Epithelial cell of esophagus (primary cell): ENCODE measurements at places on chromosomes 12 and 14.
A peak's percentile ranks its signal among the peaks of the same experiment; 100 is the strongest.

DNA sequence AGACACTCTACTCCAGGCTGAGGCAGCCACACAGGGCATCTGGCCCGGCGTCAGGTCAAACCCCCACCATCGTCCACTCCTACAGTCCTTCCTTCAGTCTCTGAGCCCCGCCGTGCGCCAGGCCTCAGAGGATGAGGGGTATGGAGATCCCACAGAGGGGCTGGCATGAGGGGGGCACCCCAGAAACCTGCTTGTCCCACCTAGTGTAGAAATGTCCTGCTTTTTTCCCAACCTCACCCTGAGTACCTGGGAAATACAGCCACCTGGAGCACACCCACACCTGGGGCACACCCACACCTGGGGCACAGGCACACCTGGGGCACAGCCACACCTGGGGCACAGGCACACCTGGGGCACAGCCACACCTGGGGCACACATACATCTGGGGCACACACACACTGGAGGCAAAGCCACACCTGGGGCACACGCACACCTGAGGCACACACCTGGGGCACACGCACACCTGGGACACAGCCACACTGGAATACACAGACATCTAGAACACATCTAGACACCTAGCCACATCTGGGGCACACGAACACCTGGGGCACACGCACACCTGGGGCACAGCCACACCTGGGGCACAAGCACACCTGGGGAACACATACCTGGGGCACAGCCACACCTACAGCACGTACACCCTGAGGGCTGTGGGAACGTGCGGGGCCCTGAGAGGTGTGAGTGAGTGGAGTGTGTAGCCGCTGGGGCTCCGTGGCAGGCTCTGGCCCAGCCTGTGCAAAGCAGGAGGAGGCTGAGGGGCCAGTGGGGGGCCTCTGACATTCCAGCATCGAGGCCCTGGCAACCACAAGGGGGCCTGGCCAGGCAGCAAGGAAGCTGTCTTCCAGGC, 18.4 kb downstream of the AKT1 start:
- no peak for DNase-seq

DNA sequence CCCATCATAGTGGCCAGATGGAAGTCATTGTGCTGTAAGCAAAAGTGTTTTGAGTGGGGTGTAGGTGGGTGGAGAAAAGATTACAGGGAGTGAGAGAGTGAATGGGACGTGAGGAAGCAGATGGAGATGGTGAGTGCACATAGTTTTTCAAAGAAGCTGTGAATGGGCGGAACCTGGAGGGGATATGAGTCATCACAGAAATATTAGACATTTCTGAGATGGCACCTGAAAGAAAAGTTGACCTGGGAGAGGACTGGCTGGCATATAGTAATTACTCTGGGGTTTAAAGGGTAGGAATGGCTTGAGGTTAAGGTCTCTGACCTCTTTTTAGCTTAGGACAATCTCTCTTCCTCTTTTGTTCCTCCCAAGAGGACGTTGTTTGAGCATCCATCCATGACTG, 50.5 kb downstream of the ANO4 start:
- DNase-seq: peak; percentile 60

DNA sequence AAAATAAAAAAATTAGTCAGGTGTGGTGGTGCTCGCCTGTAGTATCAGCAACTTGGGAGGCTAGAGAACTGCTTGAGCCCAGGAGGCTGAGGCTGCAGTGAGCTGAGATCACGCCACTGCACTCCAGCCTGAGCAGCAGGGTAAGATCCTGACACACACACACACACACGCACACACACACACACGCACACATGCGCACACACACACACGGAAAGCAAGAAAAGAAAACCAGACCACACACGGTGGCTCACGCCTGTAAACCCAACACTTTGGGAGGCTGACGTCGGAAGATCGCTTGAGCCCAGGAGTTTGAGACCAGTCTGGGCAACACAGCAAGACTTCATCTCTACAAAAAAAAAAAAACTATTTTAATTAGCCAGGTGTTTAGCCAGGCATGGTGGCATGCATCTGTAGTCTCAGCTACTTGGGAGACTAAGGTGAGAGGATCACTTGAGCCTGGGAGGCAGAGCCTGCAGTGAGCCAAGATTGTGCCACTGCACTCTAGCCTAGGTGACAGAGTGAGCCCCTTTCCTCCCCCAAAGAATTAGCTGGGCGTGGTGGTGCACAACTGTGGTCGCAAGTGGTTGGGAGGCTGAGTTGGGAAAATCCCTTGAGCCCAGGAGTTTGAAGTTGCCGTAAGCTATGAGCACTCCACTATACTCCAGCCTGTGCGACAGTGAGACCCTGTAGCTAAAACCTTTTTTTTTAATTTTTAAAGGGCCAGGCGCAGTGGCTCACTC, 44.5 kb downstream of the HECTD1 start:
- no peak for DNase-seq

GRCh38 chr12:96274331-96274730, 80.2 kb downstream of the ELK3 start:
- DNase-seq: no peak

DNA sequence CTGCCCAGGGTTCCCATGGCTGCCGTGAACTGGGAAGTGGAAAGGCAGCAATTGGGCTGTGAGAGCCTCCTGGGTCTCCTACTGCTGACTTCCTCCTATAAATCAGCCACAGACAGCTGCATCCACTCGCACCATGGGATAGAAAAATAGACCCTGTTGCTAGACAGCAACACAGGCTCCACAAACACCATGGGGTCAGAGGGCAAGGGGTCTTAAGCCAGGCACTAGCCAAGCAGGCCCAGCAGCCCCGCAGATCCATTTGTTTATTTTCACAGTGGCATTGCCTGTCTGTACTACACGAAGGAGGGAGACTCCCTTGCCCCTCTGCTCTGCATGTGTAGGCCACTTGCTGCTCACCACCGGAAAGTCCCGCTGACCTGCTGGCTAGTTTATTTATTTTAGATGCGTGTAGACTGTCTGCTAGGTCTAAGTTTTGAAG, 139.8 kb downstream of the DACT1 start:
- DNase-seq: no peak

DNA sequence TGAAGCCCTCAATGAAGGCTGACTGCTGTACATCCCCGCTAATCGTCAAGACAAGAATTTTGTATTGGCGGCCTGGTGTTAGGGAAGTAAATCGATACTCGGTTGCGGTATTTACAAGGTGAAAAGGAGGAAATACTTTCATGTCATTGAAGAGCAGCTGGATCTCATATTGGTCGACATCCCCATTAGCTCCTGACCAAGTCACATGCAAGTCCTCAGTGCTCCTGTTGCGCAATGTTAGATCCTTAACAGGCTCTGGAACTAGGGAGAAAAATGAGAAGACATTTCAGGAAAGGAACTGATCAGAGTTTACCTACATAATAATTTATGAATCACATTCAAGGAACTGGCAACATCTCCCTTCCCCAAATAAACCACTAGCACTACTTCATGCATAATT, 66.2 kb downstream of the PTPRB start:
- no peak for DNase-seq

DNA sequence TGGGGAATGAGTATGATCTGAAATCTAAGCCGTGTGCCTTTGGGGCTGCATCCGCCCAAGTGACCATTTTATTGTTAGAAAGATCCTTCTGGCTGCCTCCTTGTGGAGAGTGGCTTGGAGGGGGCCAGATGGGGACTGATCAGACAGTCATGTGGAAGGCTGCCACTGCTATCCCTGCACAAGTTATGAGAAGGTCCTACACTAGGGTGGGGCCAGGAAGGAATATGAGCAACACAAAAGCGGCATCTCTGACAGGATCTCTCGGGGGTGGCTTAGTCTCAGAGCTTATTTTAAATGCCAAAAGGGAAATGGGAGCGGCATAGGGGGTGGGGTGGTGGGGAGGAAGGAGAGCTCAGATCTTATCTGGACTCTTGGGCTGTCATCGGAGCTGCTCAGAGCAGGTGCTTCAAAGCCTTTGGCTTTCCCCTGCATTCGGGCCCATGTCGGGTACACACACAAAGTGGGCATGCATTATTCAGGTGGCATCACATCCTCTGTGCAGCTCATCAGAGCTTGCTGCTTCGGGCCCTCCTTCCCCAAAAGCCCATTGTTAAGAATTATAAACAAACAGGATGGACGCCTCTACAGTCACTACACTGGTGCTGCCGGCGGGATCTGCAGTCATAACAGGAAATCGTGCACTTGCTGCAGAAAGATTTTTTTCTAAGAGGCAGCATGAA, 805.4 kb downstream of the VRK1 start:
- DNase-seq: no peak

GRCh38 chr14:34324363-34324795, 137.7 kb downstream of the SPTSSA start:
- peak; percentile 40 for DNase-seq

GRCh38 chr12:89663577-89664357, 44.9 kb downstream of the ATP2B1 start:
- peak; percentile 51 for DNase-seq

- no peak for DNase-seq
Measured at GRCh38 chr12:44240186-44240585, 404.3 kb downstream of the TMEM117 start.

- DNase-seq: no peak
Measured at GRCh38 chr14:101876555-101876938, 87.8 kb upstream of the DYNC1H1 start.

- no peak for DNase-seq
Measured at GRCh38 chr12:49092816-49093406, 1.7 kb downstream of the DHH start.

GRCh38 chr14:77589099-77589498, 27.3 kb downstream of the SPTLC2 start:
- no peak for DNase-seq

- DNase-seq: no peak
Measured at GRCh38 chr14:86501611-86502010, 971.7 kb downstream of the FLRT2 start.

DNA sequence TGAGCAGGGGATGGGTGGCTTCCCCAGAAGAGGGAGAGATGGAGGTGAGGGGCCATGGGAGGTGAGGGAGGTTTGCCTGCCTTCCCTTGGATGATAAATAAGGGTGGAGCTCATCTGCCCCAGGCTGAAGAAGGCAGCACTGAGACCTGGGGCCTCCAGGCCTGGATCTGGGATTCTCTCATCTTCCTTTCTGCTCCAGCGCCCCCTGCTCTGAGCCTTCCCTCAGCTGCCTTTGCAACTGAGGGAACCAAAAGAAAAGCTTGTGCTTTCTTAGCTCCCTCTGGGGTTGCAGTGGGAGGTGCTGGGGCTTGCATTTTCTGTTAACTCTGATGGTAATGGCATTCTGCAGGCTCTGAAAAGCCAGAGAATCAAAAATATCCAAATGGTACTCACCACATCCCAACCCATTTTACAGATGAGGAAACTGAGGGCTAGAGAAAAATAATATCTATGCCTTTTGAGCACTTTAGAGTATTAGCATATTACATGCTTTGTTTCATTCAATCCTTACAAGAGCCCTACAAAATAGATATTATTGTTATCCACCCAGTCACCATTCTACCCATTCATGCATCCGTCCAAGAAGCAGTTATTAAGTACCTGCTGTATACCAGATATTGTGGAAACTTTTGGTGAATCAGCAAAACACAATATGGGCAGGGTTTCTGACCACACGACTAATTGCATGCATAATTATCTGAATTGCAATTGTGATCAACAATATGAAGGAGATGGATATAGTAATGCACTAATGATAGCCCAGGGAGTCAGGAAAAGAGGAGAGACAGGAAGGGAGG, 102.2 kb downstream of the WSCD2 start:
- DNase-seq: no peak

DNA sequence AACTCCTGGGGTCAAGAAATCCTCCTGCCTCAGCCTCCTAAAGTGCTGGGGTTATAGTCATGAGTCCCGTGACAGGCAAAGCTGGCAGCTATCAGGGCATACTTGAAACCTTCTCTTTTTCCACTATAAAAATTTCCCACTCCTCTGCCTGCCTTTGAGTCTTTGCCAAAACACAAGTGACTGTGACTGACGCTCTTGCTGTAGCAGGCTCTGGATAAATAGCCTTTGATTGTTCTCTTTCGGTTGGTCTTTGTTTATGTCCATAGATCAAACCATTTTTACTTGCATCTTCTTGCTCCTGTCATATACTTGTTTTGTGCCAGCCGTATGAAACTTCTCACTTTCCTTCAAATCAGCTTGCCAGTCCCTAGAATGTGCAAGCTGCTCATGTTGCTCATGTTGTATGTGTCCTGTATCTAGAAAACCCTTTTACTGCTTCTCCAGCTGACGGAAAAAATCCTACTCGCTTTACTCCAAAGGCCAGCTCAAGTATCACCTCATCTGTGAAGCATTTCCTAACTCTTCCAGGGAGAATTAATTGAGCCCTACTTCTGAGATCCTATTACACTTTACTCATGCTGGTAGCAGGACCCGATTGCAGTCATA, 73.1 kb downstream of the RESF1 start:
- peak; percentile 37 for DNase-seq

GRCh38 chr12:58309806-58310205, 368.4 kb downstream of the ATP23 start:
- DNase-seq: peak; percentile 93

- no peak for DNase-seq
Measured at GRCh38 chr12:52360106-52360662, 7.1 kb downstream of the KRT85 start.

GRCh38 chr14:70827347-70827746, 18.0 kb upstream of the MAP3K9 start:
- DNase-seq: peak; percentile 51

DNA sequence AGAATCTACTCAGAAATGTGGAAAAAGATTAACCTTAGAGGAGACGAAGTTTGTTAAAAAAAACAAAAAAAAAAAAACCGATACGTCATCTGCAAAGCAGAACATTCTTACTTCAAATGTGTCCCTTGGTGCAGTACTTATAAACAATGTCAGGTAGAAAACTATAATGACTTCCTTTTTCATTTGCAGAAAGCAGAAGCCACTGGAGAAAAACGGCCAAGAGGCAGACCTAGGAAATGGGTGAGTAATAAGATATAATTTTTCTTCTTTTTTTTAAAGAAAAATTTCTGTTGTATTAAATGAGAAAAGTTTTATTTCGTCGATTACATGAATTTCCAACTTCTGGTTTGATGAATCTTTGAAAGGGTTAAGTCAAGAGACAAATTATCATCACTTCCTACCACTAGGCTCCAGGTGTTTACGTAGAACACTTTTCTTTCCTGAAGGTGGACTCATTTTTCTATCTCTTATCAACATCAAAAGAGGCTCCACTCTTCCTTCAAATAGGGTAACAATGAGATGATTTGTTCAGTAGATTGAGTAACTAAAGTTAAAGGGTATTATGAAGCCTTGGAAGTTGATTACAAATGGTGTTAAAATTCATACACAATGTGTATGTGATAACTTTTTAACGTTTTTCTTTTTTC, 14.2 kb downstream of the HMGA2 start:
- DNase-seq: no peak

DNA sequence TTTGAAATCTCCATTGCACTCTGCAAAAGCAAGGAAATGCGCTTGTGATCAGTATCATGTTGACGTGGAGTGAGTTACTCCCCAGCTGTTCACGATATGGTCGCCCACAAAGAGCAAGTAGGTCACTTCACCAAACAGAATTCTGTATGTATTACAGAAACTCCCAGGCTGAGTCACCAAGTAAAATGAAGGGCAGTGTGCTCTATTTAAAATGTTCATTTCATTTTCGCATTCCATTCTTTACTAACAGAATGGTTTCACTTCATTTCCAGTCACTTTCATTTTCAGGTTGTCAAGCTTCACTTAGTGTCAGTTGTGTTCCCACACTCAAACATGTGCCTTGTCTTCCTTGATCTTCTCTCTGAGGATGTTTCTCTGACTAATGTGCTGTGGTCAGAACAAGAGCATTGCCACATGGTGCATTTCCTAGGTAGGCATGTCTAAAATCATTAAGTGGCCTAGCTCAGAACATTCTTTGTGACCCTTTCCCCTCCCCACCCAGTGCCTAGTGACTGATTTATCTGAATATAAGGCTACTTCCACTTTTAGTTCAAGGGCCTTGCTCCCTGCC, 391.2 kb downstream of the RAD51B start:
- peak; percentile 81 for DNase-seq

GRCh38 chr12:124388679-124389137, 93.8 kb downstream of the RFLNA start:
- peak; percentile 86 for DNase-seq
